NCI-H748 treated with DMSO at 0.1 percent for 48 hours (cell line): ENCODE measurements at places on chromosomes 2 and 18.

DNA sequence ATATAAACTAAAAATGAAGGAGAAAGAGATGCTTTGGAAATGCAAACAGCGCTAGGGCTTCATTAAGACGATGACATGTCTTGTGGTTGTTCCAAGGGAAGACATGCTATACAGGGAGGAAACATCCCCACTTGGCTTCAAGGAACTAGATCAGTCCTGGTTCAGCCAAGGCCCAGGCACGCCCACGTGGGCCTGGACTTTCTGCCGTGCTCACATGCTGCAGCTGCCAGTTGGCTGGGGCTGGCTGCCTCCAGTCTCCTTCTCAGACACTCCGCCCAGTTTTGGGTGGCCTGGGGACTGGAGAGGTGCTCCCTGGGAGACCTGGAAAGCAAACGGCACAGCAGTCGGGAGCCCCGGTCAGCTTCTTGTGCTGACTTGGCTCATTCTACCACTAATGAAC lies 109.6 kb downstream of the GLI2 start:
- DNase-seq, result no peak

- no peak for DNase-seq
Measured at GRCh38 chr2:96665083-96665569, 22.6 kb downstream of the FER1L5 start.

DNA sequence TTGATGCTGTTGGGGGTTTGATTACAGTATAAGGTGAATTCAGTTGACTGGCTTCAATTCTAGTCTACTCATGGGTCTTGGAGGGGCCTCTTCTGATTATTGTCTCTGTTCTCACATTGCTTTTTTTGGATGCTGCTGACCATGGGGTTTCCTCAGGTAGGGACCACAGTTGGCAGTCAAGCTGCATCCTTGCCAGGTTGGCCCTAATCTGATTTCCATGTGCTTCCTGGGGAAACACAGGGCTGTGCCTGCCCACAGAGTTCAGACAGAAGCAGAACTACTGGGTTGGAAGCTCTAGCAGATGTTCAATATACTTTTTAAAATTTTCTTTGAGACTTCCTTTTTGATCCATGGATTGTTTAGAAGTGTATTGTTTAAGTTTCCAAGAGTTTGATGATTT lies 227.3 kb downstream of the XIRP2 start:
- no peak for DNase-seq

GRCh38 chr18:26662996-26663395 lies 114.6 kb upstream of the KCTD1 start:
- DNase-seq, result no peak

- peak; percentile 27 for DNase-seq
Measured at GRCh38 chr2:73333564-73333963, 40.2 kb upstream of the EGR4 start.

GRCh38 chr2:31931916-31932315 lies 78.9 kb downstream of the MEMO1 start:
- no peak for DNase-seq

DNA sequence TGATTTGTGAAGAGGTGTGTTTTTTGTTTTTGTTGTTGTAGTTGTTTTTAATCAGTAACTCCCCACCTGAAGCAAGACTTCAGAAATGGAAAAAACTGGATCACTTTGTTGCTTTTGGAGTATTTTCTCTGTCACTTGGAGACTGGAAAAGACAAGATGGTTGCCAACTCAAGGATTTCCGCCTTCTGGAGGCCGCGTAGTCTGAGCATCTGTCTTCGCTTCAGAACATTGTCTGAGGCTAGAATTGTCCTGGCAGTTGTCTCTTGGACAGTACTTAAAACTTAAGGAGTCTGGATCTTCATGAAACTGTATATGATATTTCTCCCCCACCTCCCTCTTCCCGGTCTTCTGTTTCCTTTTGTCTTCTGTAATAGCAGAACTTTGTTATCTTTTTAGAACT lies 67.7 kb downstream of the ARHGAP28 start:
- no peak for DNase-seq

DNA sequence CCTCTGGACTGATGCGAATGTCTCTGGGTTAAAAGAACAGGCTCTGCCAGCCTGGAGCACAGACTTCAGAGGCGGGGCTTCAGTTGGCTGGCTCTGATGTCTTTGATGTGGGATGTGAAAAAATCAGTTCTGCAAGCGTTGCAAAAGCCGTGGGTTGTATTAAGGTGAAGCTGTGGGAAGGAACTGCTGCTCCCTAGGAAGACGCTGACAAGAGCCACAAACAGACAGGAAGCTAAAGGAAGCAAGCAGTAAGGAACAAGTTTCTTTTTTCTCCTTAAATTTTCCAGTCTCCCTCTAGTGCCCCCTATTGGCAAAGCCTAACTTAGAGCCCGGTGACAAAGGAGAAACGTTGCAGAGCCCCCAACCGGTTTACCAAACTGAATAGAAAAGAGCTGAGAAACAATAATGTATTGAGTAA lies 239.0 kb downstream of the CCDC178 start:
- DNase-seq, result peak; percentile 35

DNA sequence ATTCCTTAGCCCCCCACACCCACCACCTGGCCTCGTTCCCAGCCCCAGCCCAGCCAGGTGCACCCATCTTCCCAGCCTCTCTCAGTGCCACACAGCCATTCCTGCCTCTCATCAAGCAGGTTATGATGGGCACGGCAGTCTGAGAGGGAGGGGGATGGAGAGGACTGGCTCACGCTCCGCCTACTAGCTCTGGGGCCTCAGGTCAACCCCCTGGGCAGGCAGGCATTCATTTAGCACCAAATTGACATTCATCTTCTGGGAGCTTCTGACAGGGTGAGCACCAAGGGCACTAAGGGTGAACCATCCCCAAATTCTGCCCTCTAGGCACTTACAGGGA lies 66.2 kb upstream of the FOSL2 start:
- no peak for DNase-seq

DNA sequence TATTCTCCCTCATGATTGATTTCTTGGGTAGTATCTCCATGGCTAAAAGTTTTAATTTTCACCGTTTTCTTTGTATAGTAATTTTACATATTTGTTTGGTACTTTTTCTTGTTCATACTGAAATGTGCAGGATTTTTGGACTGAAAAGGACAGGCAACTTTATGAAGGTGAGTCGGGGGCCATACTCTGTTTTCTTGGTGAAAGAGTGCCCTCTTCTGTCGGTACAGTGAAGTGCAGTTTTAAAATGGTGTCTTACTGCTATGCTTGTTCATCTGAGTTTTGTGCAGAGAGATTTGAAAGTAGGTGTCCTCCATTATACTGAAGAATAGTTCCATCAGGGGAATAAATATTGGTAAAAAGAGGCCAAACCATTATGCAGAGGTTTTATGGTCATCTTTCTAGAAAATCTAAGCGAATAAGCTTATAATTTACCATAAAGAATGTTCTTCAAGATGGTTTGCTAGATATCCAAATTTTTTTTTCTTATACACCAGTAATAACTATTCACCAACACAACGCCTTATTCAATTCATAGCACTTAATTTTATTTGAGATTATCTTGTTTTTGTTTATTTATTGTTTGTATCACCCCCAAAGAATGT lies 8.7 kb upstream of the SERPINB13 start:
- DNase-seq, result peak; percentile 38

DNA sequence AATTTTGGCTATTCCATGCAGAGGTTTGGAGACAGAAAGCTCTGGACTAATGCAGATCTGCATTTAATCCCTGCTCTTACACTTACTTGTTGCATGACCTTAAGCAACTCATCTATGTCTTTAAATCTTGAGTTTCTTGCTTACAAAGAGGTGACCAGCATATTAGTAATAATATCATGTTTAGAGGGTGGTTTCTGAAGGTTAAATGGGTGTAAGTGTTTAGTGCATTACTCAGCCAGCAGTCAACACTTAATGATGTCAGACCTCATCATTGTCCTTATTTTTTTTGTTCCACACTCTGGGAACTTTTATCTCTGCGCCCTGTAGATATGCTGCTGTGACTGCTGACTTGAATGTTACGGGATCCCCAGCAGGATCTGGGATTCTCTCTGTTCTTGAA lies 1.7 kb downstream of the IL1RL1 start:
- DNase-seq, result no peak

DNA sequence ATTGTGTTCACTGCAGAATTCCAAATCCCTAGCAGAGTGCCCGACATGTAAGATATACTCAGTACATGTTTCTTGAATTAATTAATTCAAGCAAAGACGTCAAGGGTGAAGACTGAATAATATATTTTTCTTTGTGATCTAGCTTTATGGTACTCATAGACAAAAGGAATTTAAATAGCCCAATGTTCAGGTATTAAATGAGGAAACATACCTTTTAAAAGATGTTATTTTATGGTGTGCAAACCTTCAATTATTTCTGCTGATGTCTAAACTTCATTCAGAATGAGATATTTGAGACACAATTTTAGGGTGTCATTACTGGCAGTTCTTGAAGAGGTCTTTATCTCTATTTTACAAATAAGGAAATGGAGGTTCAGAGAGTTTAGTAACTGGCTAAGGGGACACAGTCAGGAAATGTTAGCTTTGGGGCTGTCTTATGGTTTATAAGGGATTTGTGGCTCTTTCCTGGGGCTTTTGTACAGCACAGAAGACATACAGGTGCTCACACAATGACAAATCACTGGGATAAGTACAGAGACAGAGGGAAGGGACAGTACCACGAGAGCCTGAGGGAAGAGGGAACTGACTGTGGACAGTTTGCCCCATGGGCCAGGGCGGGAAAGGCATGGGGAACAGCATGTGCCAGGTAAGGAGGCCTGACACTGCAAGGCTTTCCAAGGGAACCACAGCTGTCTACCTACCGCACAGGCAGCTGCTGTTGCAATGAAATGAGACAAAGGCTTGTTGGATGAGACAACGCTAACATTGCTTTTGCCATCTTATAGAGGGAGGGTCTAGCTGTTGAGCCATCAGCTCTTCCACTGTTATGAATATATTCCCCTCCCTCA lies 155.3 kb downstream of the DDX1 start:
- DNase-seq, result no peak

GRCh38 chr2:164511738-164512137 lies 109.5 kb downstream of the GRB14 start:
- no peak for DNase-seq

GRCh38 chr18:31436825-31437224 lies 10.7 kb upstream of the DSG3 start:
- no peak for DNase-seq

DNA sequence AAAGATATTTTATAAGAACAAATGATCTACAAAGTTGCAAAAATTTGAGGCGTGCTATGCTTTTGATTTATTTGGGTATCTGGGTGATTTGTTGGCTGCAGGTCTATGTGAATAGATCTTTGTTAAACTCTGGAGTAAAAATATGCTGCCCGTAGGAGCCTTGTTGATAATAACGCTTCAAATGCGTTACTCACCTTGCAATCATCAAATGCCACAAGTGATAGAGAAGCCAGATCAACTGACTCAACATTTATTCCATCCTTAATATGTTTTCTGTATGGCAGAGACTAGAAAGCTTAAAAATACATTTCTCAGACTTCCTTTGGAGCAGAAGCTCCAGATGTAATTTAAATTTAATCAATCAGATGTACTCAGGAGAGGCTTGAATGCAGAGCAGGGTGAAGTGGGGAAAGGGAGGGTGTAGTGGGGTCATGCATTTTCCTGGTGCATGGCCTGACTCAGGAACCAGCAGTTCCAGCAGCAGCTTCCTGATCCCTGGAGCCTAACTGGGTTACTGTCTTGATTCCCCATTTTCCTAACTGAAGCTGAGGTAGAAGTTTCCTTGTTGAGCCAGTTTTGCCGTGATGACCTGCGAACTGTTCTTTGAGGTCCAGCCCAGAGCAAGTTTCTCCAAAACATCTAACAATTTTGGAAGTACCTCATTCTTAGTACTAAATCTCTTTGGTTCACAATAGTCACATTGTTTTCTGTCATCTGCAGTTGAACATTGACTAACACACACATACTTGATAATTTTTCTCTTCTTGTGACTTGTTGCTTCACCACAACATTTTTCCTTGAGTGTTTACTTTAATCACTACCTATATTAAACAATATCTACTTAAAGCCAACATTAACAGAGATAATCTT lies 284.7 kb upstream of the CWC22 start:
- no peak for DNase-seq

- DNase-seq, result no peak
Measured at GRCh38 chr2:129730979-129731378, 248.5 kb upstream of the RAB6C start.

GRCh38 chr2:117794668-117795067 lies 19.8 kb upstream of the DDX18 start:
- no peak for DNase-seq

GRCh38 chr2:203383038-203383437 lies 54.8 kb downstream of the ABI2 start:
- no peak for DNase-seq

GRCh38 chr18:45355944-45356520 lies 259.2 kb upstream of the SLC14A2 start:
- no peak for DNase-seq

GRCh38 chr2:85761512-85761944 lies 7.7 kb downstream of the ATOH8 start:
- DNase-seq, result no peak

GRCh38 chr18:44896846-44897245 lies 216.2 kb downstream of the SETBP1 start:
- peak; percentile 95 for DNase-seq

DNA sequence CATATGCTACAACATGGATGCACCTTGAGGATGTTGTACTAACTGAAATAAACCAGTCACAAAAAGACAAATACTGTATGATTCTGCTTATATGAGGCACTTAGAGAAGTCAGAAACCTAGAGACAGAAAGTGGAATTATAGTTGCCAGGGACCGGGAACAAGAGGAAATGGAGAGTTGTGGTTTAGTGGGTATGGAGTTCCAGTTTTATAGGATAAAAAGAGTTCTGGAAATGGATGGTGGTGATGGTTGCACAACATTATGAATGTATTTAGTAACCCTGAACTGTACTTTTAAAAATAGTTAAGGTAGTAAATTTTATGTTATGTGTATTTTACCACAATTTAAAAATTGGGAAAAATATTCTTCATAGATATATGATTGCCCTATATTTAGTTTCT lies 97.7 kb downstream of the DPP4 start:
- DNase-seq, result no peak

GRCh38 chr18:79518683-79519128 lies 123.0 kb downstream of the NFATC1 start:
- no peak for DNase-seq

GRCh38 chr2:33680644-33681363 lies 81.7 kb upstream of the FAM98A start:
- no peak for DNase-seq

DNA sequence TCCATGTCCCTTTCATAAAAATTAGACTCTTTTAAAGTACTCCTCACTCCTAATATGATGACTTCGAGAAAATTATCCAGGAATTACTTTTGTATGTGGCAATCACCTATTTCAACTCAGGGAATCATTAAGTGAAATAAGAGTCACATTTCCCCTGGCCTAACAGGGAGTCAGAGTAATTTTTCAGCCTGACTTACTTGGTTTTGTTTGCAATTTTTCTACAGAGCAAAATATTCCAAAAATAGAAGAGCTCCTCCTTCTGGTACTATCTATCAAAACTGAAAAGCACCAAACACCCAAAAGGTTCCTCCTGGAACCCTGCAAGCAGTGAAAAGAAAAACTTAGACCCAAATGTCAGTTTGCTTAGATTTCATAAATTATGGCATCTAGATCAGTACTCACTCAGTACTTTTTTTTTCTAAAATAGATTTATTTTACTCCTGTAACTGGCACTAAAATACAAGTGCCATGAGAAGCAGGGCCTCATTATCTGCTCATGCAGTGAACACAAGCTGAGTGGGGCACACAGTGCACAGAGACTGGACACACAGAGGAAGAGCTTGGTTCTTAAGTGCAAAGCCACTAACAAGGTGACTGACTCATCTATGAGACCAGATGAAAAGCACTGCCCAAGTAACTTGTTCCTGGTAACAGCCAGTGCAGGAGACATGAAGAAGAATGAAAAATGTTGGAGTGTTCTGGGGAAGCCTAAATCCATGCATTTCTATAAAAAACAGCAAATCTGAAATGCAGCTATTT lies 28.7 kb downstream of the ACAA2 start:
- DNase-seq, result no peak
